ENCODE measurements at places on chromosomes 5 and 9.

GRCh38 chr5:67221487-67222242, 25.1 kb upstream of the CD180 start:
- DNase-seq: no peak

- DNase-seq: peak; percentile 55
Measured at GRCh38 chr5:55037046-55037771, 13.2 kb downstream of the GZMK start.

DNA sequence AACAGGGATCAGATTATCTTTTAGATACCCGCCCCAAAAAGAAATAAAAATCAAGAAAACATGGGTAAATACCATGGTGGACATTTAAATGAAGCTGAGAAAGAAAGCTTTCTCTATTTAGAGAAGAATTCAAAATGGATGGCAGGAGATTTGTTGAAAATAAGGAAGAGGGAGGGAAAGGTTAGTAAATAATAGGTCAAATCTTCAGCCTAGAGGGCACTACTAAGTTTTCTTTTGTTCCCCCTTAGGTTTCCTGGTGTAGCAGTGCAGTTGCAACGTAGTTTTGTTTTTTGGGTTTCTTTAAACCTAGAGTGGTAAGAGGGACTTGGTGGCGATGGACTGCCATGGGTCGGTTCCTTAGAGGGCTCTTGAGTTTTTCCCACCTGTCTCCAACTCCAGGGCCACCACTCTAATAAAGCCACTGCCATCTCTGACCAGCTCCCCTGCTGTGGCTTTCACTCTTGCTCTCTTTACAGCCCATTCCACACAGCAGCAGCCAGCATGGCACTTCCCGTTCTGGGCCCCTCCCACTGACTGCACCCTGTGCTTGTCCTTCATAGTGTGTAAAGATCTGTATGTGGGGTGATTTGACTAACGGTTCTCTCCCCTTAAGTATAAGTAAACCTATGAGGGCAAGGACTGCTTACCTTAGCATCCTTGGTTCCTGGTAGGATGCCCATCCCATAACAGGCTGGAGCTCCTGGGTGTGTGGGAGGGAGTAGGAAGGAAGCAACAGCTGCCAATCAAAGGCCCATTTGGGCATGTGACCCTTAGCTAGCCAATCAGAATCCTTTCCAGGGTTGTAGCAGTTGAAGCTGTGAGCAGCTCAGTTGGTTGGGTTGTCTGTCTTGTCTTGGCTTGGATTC, 118.3 kb downstream of the SLC1A3 start:
- peak; percentile 44 for DNase-seq

- DNase-seq: no peak
Measured at GRCh38 chr9:121754655-121755436, 103.4 kb downstream of the DAB2IP start.

GRCh38 chr5:171340042-171340441, 31.0 kb downstream of the TLX3 start:
- no peak for DNase-seq

DNA sequence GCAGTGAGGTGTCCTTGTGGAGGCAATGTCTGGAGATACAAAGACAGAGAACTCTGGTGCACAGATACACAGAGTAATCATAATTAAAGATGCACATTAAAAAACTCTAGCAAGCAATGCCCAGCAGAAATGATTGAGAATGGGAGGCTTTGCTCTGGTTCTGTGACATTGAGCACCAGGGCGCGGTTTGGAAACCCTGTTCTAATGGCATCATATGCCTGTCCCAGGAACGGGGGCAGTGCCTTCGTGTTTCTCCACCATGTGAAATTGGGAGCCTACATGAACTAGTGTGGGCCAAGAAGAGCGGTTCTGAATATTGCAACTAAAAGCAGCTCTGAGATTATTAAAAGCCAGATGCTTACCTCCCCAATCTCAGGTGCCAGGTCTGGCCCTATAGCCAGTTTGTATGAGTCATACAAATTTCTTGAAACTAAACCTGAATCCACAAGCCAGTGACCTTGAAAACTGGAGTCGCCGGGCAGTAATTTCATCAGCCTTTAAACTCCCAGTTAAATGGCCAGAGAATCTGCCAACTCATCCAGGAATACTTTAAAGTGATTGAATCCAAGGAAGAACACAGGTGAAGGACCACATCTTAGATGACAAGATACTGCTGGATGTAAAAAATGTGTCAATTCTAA, 22.2 kb upstream of the CTSL start:
- DNase-seq: no peak

DNA sequence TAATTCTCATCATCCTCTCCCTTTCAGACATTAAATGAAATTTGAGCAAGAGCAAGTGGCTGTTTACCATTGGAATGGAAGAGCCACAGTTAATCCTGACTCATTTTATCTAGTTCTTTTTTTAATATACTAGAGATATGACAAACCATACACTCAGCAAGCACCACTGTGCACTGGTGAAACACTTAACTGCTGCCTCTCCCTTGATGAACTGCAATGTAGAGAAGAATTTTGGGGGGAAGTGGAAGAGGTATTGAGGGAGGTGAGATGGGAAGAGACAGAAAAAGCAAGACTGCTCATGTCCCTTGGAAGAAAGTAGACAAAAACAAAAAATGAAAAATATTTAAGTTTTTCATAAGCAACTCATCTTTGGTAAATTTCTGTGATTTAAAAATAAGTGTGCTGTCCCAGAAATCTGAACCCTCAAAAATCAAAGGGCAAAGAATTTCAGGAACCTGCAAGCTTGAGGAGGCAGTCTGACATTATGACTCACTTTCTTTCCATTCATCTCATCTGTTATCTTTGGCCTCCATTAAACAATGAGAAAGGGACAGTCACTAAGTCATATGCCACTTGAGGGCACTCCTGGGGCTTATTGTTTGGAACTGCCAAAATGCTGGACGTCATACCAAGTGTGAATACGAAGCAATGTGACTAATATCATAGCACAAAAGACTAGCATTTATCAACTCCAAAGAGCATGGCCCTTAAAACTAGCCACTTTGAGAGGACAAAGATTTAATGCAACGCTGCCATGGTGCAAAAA, 566.8 kb upstream of the DMAC1 start:
- DNase-seq: no peak

DNA sequence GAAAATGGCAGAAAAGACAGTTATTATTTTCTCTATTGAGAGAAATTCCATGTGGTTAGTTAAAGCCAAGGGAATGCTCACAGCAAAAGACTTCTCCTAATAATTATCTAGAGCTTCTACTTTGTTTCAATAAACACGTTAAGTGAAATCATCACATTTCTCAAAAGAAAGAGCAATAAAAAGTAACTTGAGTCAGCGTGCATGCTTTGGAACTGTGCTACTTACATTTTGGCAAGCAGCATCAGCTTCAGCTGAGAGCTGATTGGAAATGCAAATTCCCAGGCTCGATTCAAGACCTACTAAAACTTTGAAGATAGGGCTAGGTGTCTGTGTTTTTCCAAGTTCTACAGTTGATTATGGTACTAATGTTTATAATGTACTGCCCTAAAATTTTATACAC, 132.1 kb downstream of the CDH18 start:
- no peak for DNase-seq

DNA sequence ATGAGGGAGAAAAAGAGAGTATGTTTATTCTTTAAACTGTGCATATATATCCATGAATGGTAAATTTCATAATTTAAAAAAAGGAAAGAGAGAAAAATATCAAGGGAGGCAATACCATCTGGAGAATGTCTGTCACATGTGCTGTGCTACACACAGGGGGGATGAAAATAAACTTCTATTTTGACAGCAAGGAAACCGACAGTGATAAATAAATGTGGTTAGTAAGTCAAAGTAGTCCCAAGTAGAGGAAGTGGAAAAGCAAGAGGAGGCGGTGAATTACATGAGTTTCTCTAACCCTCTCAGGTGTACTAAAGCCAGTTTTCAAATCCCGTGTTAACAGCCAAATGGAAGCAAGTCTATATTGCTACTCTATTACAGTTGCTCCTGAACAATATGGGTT, 83.3 kb downstream of the ICE1 start:
- DNase-seq: no peak

DNA sequence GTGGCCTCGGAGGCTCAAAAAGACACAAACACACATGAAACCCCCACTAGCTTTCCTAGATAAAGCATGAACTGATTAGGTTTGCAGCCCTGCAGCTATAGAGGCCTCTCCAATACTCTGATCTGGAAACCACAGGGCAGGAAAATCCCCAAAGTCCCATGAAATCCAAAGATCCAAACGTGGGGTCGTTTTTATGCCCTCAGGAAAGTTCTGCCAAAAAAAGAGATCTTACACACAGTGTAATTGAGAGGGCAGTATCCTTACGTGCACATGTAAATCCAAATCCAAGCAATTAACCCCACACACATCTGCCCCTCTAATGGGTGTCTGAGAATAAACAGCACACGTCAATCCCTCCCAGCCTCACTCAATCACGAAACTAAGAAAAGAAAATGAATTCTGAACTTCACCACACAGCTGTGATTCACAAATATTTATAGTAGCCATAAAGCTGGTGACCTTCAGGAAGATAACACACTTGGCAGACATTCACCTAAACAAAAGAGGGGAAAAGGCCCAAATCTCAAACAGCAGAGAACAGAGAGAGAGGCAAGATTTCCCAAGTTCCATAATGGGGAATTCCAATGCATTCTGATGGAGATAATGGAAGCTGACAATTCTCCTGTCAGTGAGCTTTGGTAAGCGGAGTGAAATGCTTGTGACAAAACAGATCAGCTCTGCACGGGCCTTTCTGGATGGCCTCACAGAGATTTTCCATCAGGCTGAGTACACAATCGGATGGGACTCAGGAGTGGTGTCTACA, 114.2 kb downstream of the SEMA5A start:
- DNase-seq: no peak

DNA sequence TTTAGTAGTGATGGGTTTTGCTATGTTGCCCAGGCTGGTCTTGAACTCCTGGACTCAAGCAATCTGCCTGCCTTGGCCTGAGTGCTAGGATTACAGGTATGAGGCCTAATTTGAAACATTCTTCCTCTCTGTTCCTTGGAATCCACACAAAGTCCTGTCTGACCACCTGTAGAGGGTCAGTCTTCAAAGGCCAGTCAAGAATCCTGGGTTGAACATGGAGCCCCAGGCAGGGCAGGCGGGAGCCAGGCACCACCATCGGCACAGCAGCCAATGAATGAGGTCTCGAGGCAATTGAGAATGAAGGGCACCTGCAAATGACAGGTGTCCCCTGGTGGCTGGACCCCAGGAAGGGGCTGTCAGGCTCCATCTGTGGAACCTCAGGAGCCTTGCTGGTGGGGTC, 17.4 kb upstream of the NCS1 start:
- no peak for DNase-seq

DNA sequence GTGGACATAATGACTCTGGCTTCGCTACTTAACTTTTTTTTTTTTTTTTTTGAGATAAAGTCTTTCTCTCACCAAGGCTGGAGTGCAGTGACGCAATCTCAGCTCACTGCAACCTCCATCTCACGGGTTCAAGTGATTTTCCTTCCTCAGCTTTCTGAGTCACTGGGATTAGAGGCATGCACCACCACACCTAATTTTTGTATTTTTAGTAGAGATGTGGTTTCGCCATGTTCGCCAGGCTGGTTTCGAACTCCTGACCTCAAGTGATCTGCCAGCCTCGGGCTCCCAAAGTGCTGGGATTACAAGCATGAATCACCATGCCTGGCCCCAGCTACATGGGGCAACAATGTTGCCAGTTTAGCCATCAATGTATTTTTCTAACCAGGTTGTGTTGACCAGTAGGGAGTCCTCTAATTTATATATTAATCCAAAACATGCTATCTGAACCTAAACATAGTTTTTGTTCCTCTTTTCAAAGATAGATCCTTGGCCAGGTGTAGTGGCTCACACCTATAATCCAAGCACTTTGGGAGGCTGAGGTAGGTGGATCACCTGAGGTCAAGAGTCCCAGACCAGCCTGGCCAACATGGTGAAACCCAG, 120.3 kb upstream of the LHFPL2 start:
- DNase-seq: no peak

GRCh38 chr5:134541736-134542376, 16.4 kb downstream of the JADE2 start:
- no peak for DNase-seq

GRCh38 chr9:6692881-6693361, 47.4 kb upstream of the GLDC start:
- no peak for DNase-seq

DNA sequence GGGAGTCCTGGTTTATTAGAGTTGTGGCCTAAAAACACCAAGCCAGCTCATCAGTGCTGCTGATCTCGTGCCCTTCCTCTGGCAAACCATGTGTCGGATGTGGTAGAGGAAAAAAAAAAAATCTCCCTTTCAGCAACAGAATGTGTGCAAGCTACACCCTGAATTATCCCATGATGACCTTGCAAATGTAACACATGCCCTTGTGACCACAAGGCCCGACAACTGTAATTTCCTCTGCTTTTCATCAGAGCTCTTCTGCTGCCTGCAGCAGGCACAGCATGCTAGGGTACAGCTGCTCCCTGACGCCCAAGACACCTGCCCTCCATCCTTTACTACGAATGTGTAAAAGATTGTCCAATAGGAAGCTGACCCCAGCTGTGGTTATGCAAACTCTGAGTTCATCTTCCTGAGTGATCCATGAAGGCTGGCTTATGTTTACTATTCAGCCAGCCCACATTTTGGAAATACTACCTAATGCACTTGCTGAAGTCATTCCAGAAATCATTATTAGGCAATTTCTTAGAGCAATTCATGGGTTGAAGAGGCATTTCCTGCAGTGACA, 14.6 kb upstream of the BNC2 start:
- DNase-seq: no peak

- DNase-seq: no peak
Measured at GRCh38 chr5:95619514-95620029, 315 bp upstream of the GPR150 start.

- no peak for DNase-seq
Measured at GRCh38 chr5:68749631-68750030, 344.2 kb upstream of the SLC30A5 start.

GRCh38 chr5:150283904-150284303, 5.7 kb downstream of the CAMK2A start:
- no peak for DNase-seq

GRCh38 chr9:105911104-105911911, 217.0 kb downstream of the TMEM38B start:
- no peak for DNase-seq

DNA sequence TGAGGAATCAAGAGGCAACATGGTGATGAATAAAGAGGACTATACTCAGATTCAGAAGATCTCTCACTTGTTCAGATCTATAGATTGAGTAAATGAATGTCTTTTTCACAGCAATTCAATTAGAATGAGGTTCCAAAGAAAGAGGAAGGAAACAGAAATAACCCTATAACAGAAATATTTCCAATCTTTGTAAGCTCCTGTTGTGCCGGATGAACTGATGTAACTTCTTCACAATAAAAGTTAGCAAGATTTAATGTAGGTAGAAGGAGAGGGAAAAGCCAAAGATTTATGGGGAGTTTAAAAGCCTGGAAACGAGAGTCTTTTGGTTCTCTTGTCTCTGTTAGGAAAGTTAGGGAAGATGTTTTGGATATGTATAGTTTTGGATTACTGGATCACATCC, 92.1 kb downstream of the PBX3 start:
- no peak for DNase-seq

GRCh38 chr5:42756606-42757601, at the start of gene CCDC152:
TSS of gene CCDC152 (plus strand) at chr5:42756818. CDS start at chr5:42759122, 2,304 bp downstream.
- peak; percentile 67 for DNase-seq

- no peak for DNase-seq
Measured at GRCh38 chr5:60586307-60586901, 113.6 kb downstream of the DEPDC1B start.
